Lower lobe of right lung (tissue), 2 donors: ENCODE measurements at places on chromosomes 6 and 20. TPM values are rescaled to one million over a fixed set of nuclear protein-coding genes. Genes with fewer than 3 reads are reported as not detected.

Gene NPEPL1
- 40.6 TPM for total RNA-seq

DNA sequence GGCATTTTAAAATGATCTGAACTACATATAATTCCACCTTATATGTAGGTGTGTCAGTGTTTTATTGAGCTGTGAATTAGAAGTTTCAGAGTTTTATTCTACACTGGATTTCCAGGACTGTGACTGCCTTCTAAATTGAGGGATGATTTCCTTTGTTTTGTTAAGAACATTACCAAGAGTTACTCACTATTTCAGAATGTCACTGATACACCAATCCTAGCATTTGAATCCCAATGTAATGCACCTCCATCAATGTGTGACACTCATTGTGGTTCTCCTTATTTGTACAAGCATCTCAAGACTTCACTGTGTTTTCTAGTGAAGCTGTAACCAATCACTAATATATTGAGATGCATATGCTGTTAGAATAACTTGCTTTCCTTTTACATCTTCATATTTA lies 86.8 kb downstream of the PLCB1 start:
- no peak for DNase-seq

DNA sequence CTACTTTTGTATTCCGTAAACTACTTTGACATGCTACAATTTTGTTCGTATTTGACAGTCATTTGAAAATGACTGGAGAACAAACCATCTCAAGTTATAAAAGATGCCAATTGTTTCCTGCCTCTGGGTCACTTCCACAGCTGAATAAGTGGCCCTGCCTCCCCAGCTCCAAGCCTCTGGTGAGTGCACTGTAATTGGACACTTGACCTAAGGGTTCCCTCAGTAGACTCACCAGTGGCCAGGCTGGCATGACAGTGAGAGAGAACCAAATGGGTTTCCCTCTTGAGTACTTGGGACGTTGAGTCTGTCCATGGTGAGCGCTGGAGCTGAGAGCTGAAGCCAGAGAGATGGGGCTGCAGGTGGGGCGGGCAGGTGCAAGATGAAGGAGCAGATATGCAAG lies 57.1 kb downstream of the SLC35D3 start:
- no peak for DNase-seq

Gene DCDC2
- total RNA-seq: 5.6 TPM

- DNase-seq: no peak
Observed at GRCh38 chr20:24587384-24588046, 118.1 kb downstream of the SYNDIG1 start.

Gene LRRC73
- 1.6 TPM for total RNA-seq

Gene AK9
- total RNA-seq: 13.9 TPM

GRCh38 chr20:18496740-18497592 lies at the start of gene RBBP9:
Gene RBBP9, minus strand, starts transcription at chr20:18497225. Its CDS starts 58 bp downstream, at chr20:18497167.
- peak; percentile 93 for DNase-seq

DNA sequence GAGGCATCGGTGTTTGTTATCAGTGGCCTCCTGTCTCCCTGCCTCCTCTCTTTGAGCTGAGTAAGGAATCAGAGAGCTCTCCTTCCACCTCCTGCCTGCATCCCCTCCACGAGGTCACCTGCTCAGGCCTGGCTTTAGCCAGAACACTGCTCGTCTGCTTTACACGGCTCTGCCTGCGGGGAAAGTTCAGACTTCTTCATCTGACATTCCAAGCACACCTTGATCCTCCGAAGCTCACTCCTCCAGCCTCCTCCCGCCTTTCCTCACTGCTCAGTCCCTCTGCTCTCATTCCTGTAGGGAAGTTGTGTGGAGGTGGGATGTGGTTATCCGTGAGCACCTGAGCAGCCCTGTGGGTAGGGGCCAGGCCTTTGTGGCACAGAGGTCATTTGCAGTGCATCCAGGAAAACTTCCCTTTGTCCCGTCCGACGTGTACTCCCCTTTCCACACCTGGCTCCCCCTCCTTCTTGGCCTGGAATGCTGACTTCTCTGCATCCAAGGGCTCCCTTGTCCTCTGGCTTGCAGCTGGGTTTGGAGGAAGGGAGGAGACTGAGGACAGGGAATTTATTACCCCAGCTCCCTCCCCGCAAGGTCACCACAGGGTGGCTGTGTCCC lies 12.8 kb upstream of the CCDC167 start:
- no peak for DNase-seq

GRCh38 chr20:9974324-9974723 lies 60.5 kb upstream of the ANKEF1 start:
- no peak for DNase-seq

Gene CCDC28A
- 30.8 TPM for total RNA-seq

Gene CEP57L1
- 8.6 TPM for total RNA-seq

Gene SLC23A2
- total RNA-seq: 19.2 TPM

GRCh38 chr6:14305131-14305530 lies 187.6 kb downstream of the CD83 start:
- no peak for DNase-seq

Gene TTI1
- 16.7 TPM for total RNA-seq
